DMS 273 treated with DMSO at 0.1 percent for 48 hours (cell line): ENCODE measurements at places on chromosomes 5 and 9.

DNA sequence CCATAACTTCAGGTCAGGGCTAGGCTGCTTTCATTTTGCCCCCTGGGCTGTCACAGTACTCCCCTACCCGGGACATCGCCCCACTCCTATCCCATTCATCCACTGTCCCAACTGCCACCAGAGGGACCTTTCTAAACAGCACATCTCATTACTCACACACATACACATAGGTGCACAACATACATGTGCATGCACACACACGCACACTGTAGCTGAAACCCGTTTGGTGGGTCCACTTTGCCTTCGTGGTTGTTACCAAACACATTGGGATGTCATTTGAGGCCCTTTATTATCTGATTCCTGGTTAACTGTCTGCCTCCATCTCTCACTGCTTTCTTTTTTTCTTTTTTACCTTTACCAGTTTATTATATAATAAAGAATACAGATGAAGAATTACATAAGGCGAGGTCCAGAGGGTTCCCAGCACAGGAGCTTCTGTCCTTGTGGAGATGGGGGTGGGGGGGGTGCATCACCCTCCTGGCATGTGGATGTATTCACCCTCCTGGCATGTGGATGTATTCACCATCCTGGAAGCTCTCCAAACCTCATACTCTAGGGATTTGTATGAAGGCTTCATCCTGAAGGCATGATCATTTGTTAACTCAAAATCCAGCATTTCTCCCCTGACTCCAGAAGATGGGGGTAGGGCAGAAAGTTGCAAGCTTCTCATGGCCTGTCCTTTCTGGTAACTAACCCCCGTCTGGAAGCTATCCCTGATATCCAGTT, 186.0 kb downstream of the GOLPH3 start:
- DNase-seq = no peak

DNA sequence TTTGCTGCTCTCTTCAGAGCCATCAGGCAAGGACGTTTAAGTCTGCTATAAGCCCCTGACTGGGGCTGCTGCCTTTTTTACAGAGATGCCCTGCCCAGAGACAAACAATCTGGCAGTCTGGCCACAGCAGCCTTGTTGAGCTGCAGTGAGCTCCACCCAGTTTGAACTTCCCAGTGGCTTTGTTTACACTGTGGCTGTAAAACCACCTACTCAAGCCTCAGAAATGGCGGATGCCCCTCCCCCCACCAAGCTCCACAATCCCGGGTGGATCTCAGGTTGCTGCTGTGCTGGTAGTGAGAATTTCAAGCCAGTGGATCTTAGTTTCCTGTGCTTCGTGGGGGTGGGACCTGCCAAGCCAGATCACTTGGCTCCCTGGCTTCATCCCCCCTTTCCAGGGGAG, 59.7 kb upstream of the SNCAIP start:
- no peak for DNase-seq

DNA sequence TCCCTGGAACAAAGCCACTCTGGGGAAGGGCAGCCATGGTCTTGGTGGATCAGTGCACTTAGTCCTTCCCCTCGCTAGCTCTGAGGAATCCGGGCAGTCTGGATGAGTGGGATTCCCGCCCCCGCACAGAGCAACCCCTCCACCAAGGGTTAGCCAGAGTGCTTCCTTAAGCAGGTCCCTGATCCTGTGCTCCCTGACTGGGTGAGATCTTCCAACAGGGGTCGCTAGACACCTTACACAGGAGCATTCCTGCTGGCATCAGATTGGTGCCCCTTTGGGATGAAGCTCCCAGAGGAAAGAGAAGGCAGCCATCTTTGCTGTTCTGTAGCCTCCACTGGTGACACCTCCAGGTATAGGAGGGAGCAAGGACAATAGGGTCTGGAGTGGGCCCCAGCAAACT, 228.8 kb downstream of the AP3B1 start:
- DNase-seq = no peak

DNA sequence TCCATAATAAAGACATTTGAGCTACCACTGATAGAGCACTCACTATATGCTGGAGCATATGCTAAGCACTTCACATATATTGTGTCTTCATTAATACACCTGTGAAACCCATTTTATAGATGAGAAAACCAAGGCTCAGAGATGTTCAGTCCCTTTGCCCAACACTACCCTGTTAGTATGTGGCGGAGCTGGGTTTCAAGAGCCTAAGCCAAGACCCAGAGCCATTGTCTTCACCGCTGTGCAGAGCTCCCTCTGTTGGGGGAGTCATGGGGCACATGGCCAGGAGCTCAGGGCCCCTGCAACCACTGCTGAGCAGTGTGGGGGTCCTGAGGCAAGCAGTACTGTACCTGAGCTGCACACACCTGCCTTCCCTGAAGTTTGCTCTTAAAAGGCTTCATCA, 37.3 kb upstream of the SLC25A51 start:
- no peak for DNase-seq

GRCh38 chr5:6492934-6493333, 44.3 kb downstream of the UBE2QL1 start:
- DNase-seq = no peak

DNA sequence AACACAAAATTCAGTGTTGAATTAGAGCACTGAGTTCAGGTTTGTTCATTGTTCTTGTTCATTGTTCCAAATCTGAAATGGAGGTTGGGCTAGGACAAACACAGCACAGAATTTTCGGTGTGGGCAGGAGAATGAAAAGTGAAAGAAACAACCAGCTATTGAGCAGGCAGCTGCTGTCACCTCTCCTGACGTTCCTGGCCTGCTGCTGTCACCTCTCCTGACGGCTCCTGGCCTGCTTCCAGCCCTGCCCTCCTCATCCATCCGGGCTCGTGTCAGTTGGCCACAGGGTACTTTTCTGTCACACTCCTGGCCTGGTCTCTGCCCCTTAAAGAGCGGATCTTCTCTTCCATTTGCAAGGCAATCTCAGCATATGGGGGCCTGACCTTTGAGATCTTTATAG, 45.2 kb upstream of the CKMT2 start:
- DNase-seq = no peak

DNA sequence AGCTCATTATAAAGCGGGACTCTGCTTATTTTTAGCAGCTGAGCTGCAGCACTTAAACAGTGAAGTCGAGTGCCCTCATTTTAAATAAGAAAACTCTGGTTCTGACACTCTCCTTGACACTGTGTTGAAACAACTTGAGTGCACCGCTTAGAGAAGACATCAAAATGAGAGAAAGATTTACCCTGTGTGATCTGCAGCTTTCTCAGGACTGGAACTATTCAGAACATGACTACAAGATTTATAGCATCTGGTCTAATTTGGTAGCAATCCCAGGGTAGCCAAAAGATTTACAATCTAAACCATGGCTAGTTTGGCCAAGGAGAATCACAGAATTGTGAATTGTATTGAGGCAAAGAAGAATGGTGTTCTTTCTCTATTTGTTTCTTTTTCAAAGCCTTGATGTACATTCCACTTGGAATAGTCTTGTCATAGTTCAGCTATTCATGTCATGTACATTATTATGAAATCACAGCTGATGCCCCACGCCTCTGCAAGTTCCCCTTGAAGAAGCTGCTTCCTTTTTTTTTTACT, 38.7 kb downstream of the PLEKHG4B start:
- DNase-seq = no peak
